Upper lobe of right lung (tissue), 1 donor: ENCODE measurements at places on chromosomes 5 and 9. TPM values are rescaled to one million over a fixed set of nuclear protein-coding genes. Genes with fewer than 3 reads are reported as not detected.

- DNase-seq = no peak
These were observed 37.7 kb downstream of the SAR1B start for GRCh38 chr5:134594797-134595457.

Gene GFI1B
- total RNA-seq = 0.52 TPM

DNA sequence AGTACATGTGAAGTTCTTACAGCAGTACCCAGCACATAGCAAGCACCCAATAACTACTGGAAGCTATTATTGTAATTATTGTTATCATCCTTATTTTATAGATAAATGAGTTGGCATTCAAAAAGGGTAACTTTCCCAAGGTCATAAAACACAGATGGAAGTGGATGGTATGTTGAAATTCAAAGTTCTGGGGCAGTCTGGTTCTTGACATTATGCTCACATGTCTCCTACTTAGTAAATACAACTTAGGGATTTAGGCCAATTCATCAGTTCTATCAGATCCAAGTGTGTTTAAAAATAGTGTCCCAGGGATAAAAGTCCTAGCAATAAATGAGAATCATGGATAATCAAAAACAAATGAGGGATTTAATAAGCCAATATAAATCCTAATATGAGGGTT is 265.2 kb downstream of the ADAMTSL1 start:
- no peak for DNase-seq

DNA sequence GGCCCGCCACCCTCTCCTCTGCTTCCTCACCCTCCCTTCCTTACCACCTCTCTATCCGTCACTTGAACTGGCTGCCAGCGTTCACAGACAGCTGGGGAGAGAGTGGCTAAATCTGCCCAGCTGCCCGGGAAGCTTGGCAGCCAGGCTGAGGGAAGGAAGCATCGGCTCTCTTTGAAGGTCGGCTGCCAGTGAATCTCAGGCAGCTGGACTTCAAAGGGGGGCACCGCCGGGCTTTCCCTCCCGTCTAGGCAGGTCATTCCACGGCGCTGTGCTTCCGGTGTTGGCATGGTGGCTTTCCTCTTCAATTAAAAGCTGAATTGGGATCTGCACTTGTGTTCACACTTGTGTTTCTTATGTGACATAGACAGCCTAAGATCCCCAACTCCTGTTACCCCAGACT is 174.0 kb downstream of the GDNF start:
- DNase-seq = peak; percentile 76

- DNase-seq = no peak
These were observed 26.1 kb upstream of the RETREG1 start for GRCh38 chr5:16642867-16643266.

GRCh38 chr5:133232011-133232410 is 180.2 kb downstream of the HSPA4 start:
- no peak for DNase-seq

DNA sequence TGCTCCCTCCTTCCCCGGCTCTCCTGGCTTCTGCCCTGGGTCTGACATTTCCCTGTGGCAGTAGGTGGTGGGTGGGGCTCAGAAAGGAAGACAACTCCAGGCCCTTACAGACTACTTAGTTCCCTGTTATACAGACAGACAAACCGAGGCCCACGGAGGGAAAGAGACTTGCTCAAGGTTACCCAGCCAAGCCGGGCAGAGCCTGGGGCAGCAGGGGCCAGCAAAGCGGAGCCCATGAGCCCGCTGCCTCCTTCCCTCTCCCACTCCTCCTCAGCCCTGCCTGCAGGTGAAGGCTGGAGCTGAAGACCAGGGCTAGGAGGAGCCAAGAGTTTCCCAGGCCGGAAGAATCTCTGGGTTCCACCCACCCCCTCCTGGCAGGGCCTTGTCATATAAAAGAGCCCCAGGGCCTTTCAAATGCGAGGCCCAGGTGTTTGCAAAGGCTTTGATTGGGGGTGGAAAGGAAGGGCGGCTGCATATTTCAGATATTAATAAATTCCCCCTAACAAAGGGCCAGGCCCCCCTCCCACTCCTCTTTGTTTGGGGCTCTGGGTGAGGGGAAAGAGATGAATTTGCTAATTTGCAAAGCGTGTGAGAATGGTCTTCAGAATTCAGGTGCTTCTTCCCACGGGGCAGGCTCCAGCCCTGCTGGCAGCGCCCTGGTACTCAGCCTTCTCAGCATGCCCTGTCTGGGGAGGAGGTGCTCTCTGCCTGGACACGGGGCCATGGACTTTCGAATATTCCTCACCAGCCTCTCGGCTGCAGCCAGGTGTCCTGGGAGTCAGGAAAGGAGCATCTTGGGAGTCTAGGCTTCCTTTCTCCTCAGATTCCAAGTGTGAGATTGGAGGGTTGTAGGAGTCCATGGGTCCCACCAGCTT is 21.5 kb downstream of the SLC6A7 start:
- no peak for DNase-seq

Gene MAP1B
- 20.5 TPM for total RNA-seq

Gene AGXT2
- total RNA-seq = not detected

- no peak for DNase-seq
These were observed 1.7 kb downstream of the FOXD1 start for GRCh38 chr5:73446631-73447529.

Gene NXNL2
- total RNA-seq = not detected

DNA sequence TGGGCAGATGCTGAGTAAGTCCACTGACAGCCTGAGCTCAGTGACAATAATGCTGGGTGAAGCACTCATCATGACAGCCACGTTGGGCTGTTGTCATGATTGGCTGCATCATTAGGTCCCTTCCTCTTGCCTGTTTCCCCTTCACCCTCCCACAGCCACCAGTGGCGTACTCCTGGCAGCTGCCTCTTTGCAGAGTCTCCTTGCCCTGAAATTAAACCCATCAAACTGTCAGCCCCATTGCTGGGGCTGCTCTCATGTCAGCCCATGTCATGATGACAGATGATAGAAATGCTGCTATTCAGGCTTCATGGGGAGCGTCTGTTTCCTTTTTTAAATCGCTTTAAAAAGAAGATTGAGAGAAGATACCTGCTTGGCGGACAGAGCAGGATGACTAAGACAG is 327.4 kb downstream of the AGTPBP1 start:
- no peak for DNase-seq

DNA sequence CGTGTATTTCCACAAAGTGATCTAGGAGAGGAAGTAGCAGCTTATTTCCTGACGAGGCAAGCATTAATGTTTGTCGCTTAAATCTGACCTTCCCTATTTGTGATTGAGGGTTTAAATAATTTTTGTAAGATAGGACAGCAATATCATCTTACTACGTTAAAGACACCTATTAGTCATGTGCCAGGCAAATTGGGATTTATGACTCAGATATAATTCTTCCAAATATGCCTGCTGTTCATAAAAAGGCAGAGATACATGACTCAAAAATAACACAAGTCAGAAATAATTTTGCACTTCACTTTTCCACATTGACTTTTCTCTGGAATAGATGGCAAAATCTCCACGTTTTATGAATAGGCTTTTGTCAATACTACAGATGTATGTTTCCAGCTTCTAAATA is 43.0 kb upstream of the CDH12 start:
- no peak for DNase-seq

- DNase-seq = no peak
These were observed 102.4 kb downstream of the MED27 start for GRCh38 chr9:131977109-131977838.

DNA sequence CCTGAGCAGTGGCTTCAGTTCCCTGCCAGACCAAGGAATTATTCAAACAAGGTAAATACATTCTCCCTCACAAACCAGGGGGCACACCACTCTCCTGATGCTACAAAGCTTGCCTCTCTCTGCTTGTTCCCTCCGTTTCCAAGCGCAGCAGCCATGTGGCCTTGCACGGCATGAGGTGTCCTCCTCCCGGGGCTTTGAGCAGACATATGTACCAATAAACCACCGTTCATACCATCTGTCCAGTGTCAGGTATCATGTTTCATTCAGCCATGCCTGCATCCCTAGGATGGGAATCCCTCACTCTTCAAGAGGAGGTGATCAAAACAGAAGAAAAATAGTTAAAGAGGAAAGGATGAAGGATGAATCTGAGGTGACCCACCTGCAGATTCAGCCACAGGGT is 282.7 kb downstream of the ENC1 start:
- DNase-seq = no peak

Gene UBTD2
- 18.8 TPM for total RNA-seq

GRCh38 chr9:134390537-134390936 is 64.3 kb downstream of the RXRA start:
- no peak for DNase-seq

Gene CEP120
- total RNA-seq = 19.5 TPM

GRCh38 chr9:31034311-31034710 is 1350.1 kb upstream of the ACO1 start:
- no peak for DNase-seq

DNA sequence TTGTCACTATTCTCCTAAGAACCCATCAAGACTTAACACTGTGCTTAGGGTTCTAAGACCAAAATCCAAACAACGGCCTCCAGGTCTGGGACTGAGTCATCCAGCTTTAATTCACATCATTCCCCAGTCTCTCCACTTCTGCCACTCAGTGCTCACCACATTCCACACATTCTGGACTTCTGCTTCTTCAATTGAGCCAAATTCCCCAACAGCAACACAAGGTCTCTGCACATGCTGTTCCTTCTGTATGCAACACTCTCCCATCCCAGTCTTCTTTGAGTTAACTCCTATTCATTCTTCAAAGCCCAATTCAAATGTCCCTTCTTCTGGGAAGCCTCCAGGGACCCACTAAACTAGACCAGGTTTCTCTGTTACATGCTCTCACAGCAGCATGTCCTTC is 97.8 kb downstream of the GPR21 start:
- no peak for DNase-seq
